ENCODE measurements at places on chromosomes 6 and 20.

DNA sequence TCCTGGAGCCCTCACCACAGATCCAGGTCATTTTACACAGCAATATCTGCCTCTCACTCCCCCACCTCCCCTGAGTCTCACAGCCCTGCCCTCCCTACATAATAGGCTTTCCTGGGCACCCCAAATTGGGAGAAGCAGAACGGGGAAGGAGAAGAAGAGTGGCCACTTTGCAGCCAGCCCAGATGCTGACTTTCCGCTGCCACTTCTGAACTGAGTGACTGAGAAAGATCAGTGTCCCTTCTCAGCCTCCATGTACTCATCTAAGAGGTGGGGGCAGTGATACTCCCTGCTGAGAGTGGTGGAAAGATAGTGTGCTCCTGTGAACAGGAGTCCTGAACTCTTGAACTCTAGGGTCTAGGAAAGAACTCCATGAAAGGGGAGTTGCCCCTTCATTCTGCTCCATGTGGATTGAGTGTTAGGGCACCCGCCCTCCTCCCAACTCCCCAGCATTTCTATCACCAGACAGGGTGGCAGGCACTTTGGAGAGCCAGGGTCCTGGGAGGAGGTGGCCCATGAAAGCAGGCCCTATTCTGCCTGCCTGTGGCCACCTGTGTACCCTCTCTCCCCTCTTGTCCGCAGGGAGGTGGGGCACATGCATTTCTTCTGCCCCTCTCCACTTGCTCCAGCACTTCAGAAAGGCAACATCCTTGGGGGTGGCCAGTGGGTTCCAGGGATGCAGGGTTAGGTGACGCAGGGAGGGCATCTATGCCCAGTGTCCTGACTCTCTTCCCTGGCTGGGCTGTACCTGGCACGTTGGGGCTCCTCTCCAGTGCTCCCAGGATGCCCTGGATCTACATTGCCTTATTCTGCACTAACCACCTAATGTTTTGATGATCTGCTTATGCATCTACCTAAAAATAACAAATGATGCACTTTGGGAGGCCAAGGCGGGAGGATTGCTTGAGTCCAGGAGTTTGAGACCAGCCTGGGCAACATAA is 38.3 kb upstream of the MRPS18A start:
- no peak for DNase-seq

GRCh38 chr20:11516448-11516847 is 401.2 kb upstream of the BTBD3 start:
- DNase-seq: no peak

- no peak for DNase-seq
These were observed 17.2 kb upstream of the LRRN4 start for GRCh38 chr20:6070829-6071695.

GRCh38 chr6:82381278-82381677 is 17.7 kb downstream of the TPBG start:
- no peak for DNase-seq

DNA sequence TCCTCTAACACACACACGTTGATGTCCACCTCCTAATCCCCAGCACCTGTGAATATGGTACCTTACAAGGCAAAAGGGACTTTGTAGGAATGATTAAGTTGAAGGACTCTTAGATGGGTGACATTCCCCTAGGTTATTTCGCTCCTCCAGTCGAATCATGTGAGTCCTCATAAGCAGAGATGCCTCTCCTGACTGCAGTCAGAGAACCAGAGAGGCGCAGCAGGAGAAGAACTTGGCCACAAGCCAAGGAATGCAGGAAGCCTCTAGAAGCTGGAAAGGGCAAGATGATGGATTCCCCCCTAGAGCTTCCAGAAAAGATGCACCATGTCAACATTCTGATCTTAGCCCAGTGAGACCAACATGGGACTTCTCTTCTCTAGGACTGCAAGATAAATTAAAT is 133.1 kb upstream of the PTPRT start:
- DNase-seq: peak; percentile 7

DNA sequence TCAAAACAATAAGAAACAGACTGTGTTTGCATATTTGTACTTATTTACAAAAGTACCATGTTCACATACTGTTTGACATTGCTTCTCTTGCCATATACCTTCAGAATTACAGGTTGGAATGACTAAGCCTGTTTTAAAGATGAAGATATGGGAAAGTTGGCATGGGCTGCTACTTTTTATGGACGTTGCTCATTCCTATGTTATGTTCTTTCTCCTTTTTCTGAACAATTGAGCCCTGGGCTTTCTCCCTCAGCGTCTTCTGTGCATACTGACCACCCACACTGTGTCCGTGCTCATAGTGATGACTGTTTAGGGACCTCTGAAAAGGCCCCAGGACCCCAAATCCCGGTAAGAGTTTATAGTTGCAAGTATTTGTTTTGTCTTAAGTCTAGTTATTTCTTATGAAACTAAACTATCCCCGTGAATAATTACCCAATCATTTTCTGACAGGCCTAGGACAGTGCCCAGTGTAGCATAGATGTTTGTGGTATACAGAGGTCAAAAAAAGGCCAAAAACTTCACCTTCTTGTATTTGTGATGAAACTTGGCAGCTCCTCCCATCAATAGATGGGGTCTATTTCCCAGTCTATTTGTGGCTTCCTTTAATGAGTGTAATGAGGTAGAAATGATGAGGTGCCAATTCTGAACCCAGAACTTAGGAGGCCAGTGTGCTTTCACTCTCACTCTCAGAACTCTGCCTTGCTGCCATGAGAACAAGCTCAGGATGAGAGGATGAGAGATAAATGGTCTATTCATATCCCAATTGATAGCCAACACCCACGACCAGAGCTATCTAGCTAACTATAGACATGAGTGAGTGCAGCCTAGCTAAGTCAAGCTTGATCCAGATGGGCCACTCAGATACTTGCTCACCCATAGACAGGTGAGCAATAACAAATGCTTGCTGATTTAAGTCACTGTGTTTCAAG is 40.9 kb downstream of the GSTA4 start:
- DNase-seq: no peak

DNA sequence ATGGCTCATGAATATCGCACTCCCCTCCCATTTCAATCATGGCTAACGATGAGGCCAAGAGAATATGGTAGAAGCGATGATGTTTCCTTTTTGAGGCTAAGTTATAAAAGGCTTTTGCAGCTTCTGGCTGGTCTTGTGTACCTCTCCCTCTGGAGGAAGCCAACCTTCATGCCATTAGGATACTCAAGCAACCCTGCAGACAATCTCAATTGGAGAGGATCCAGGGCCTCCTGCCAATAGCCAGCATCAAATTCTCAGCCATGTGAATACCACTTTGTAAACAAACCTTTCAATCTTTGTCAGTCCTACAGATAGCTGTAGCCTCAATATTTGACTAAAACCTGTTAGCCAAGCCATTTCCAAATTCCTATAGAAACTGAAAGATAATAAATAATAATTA is 738.4 kb downstream of the KIF16B start:
- no peak for DNase-seq

DNA sequence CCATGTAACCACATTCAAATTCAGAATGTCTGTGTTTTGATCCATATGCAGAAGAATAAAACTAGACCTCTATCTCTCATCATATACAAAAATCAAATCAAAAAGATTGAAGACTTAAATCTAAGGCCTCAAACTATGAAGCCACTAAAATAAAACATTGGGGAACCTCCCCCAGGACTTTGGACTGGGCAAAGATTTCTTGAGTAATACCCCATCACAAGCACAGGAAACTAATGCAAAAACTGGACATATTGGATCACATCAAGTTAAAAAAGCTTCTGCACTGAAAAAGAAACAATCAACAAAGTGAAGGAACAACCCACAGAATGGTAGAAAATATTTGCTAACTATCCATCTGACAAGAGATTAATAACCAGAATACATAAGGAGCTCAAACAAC is 266.8 kb downstream of the EPM2A start:
- no peak for DNase-seq

- no peak for DNase-seq
These were observed 678.6 kb upstream of the ID4 start for GRCh38 chr6:19158586-19158985.

DNA sequence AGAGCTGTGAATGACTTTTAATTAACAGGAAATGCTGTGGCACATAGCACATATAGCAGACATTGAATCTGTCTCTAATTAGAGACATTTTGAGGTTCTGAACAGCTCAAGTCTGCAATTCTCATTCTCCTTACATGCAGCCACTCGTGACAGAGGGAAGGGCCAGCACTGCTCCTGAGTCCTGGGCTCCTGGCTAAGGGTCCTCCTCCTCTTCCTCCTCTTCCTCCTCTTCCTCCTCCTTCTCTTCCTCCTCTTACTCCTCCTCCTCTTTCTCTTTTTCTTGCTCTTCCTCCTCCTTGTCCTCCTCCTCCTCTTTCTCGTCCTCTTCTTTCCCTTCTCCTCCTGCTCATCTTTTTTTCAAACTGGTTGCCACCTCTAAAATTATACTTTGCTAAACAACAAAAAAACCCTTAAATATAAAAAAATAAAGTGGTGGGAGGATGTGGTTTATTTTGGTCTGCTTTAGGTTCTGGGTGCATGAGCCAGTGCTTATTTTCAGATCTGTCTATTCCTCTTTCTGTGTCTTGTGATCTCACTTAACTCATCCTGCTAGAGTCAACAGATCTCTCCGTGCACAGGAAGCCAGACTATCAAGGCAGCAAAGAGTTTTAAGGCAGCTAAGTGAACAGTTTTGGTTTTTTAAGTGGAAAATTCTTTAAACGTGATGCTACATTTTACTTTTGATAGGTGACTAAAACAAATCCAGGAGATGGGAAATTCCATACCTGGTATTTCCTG is 159.3 kb downstream of the CD83 start:
- peak; percentile 22 for DNase-seq

GRCh38 chr6:122079916-122080315 is 319.5 kb upstream of the HSF2 start:
- DNase-seq: no peak

DNA sequence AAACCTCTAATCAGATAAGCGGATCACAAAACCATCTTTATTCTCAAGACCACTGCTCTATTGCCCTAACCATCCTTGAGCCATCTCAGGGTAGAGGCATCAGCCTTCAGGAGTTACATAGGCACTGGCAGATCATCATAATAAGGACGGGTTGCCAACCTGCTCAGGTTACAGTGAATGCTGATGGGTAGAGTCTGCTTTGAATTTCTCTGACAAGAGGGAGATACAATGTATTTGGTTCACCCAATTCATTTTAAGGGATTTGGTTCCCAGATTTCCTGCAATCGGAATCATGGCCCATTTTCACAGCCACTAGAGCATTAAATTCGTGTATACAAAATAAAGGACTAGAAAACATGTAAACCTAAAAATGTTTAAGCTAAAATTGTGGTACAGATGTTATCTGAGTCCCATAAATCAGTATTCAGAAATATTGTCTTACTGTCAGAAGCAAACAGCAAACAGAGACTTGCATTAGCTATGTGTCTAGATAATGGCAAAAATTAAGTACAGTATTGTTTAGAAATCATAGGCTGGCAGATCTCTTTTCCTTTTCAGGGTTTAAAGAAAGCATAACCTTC is 41.9 kb upstream of the TMEM170B start:
- no peak for DNase-seq

- no peak for DNase-seq
These were observed 189.9 kb upstream of the ZNF184 start for GRCh38 chr6:27662769-27663168.

DNA sequence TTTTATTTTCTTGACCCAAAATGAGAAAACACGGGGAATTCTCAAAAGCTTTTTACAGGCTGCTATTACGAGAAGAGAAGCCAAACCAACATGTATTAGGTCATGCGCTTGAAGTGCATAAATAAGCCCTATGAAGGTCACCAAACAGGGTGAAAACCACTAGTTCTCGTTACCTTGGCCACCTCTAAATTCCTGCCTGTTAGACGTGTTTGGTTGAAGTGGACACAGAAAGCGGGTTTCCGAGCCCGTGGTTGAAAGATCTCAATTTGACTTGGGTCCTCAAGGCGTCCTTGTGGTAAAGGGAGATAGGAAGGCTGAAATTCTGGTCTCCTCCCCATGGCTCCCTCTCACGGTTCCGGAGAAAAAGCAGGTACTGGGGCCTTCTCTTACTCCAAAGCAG is 6.2 kb downstream of the EYA2 start:
- DNase-seq: no peak

DNA sequence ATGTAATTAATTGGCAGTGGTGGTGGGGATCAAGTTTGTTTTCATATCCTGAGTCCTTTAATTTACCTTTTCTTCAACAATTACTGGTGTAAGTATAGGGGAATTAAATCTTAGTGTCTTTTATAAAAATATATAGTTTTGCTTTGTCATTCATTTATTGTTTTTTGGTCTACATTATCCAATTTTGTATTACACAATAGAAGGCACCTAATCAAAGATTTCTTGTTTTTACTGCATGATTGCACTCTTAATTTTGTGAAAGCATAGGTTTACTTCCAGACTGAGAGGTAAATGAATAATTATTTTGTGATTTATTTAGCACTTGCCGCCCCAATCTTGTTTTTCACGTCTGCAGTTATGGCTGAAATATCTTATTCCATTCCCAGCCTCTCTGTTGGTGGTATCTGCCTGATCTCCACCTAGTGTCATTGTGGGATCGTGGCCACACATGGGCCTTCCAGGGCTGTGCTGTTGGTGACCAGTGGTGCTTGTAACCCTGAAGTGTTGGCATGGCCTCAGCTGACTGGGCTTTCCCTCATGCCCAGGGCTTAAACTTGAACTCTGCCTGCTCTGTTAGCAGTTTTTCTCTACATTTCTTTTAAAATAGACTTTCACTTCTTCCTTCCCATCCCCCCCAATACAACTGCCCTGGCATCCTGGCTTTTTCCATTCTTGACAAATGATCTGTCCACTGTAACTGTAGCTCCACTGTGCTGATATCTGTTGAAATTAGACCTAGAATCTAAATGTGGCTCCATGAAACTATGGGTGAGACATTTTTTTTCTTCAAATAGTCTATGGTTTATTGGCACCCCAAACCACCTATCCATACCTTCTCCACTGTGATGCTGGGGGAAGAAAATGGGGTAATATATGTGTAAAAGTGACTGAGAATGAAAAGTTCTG is 24.8 kb downstream of the E2F3 start:
- no peak for DNase-seq

GRCh38 chr20:1761116-1761515 is 103.5 kb upstream of the SIRPG start:
- DNase-seq: peak; percentile 81

All from A172 (cell line).